ENCODE measurements at places on chromosomes 5 and 9.

DNA sequence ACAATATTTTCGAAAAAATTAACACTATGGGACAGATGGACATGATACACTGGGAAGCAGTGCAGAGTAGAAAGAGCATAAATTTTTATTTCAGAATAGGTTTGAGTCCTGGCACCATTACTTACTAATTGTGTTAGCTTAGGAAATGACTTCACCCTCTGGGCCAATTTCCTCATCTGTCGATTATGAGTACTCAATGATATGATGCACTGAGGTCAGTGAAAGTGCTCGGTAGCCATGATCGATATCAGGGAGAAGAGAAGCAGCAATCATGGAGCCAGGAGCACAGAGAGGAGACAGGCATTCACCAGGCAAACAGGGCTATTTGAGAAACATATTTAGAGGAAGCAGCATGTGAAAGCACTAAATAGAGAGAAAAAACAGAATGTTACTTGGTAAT, 29.4 kb downstream of the NR6A1 start:
- DNase-seq, result no peak

DNA sequence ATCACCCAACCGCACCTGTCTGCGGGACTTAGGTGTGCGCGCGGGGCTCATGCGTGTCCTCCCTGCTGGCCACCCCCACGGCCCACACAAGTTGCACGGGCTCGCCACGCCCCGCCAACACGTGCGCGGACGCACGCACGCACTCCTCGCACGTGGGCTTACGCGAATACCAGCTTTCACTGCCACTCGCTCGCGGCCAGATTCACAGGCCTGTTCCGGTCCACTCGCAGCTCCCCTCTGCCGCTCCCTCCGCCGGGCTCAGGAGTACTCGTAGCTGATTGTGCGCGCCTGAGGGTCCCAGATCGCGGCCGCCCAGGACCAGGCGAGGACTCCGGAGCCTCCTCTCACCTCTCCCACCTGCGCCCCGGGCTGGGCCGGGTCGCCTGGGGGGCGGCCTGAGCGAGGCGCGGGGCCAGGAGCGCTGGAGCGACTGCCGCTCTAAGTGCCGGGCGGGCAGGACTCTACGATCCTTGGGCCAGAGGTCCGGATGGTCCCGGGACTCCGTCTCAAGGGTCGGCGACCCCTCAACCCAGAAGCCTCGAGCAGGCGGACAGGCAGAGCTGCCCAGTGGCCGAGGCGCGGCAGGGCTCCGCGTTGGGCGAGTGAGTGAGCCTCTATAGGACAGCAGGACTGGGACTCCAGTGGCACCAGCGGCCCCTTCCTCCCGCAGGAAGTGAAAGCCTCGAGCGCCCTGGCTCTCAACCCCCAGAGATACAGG, 3.4 kb downstream of the PCDHGC5 start:
- peak; percentile 82 for DNase-seq

- no peak for DNase-seq
Observed at GRCh38 chr5:68533571-68534084, 318.1 kb downstream of the PIK3R1 start.

DNA sequence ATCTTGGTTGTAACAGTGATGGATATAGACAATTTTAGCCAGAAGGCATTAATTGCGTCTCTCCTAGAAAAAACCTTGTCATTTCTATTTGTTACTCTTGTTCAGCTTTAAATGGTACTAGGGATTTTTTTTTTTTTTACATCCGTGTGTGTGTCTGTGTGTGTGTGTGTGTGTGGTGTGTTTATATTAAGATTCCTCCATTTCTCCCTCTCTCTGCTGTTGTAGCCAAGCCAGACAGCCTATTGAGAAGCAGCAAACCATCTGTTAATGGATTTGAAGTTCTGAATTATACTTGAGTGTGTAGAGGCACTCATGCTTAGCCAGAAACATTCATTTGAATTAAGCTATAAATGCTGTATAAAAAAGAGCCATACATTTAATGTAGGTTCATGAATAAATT, 72.3 kb downstream of the SLF1 start:
- no peak for DNase-seq

- no peak for DNase-seq
Observed at GRCh38 chr5:42828671-42829070, 17.0 kb upstream of the SELENOP start.

DNA sequence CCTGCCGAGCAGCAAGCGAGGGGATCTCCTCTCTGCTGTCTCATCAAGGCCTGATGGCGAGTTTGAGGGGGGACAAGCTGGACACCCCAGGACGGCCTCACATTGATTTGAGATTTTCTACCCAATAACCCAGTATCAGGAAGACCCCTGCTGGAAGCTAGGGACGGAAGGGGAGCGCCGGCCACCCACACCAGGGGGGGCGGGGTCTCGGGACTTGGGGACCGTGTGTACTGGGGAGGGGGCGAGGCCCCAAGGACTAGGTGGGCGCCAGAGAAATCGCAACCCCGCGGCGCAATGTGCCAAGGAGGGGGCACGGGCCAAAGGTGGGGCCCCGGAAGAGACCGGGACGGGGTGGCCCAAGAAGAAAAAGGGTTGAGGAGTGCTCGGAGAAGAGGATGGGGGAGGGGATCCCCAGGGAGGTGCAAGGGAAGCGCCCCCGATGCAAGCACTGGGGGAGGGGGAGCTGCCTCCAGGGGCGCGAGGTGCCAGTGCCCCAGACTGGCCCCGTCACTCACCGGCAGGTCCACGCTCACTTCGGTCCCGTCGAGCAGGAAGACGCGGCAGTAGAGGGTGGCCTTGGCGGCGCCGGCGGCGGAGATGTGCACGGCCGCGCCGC, 1.1 kb downstream of the EPB41L4B start:
- DNase-seq, result peak; percentile 76

DNA sequence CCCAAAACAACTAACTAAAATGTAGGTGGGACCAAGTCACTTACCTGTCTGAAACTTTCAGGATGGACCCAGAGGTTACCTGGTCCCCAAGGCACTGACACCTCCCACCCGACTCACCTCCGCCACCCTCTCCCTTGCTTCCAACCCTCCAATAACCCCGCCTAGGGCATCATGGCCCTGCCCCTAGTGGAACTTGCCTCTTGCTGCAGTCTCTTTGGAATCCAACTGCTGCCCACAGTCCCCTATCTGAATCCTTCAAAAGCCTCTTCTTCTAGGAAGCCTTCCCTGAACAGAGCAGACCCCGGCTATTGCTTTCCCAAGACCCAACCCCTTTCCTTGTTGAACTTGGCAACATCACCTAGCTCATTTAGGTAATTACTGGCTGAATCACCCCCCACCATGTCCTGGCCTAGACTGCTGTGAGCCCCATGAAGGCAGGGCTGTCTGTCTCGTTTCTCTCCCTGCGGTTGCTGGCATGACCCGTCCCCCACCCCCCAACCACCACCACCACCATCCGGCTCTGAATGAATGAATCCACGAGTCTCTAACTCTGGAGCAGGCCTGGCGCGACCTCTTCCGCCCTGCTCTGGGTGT, 9.4 kb downstream of the CRB2 start:
- peak; percentile 88 for DNase-seq

DNA sequence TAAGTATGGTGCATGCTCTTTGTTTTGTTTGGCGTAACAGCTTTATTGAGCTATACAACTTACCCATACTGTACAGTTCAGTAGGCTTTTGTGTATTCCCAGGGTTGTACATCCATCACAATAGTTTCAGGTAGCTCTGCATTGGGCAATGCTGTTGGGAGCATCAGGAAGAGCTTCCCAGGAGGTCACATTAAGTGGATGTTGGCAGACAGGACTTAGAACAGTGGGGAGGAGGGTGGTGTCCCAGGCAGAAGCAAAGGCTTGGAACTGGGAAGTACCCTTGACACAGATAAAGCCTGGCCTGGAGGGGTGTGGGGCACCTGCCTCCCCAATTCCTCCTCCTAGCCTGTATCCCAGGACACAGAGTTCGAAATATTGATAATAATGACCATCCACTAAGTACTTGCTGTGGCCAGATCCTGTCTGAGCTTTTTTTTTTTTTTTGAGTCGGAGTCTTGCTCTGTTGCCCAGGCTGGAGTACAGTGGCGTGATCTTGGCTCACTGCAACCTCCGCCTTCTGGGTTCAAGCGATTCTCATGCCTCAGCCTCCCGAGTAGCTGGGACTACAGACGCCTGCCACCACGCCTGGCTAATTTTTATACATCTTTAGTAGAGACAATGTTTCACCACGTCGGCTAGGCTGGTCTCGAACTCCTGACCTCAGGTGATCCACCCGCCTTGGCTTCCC, 1.3 kb downstream of the BBLN start:
- DNase-seq, result no peak

DNA sequence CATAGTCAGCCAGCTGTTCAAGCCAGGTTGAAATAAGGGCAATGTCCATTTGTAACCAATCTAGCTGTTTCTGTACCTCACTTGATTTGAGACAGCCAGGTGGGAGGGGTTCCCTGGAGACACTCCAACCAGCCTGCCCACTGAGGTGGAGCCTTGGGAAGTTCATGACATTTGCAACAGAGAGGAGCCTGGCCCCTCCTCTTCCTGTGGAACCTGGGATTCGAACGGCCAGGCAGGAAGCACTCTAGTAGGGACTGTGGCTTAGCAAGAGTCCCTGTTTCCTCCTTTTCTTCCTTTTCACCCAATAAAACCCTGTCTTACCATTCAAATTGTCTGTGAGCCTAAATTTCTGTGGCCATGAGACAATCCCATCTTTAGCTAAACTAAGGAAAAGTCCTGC, 312.3 kb upstream of the NMUR2 start:
- no peak for DNase-seq

DNA sequence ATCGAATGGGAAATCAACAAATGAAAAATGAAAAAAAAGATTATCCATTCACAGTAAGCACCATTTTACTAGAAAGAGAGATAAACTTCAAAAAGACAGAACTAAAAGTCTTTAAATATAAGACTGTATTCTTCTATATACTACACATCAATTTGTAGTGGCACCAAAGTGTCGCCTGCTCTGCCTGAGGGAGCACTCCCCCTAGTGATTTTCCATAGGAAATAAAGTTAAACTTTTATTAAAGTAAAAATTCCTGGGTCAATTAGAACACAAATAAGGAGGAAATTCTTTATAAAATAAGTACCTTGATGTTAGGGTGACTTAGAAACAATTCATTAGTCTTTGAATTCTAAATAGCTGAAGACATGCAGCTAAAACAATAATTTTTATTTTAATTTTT, 9.7 kb downstream of the RAD1 start:
- no peak for DNase-seq

DNA sequence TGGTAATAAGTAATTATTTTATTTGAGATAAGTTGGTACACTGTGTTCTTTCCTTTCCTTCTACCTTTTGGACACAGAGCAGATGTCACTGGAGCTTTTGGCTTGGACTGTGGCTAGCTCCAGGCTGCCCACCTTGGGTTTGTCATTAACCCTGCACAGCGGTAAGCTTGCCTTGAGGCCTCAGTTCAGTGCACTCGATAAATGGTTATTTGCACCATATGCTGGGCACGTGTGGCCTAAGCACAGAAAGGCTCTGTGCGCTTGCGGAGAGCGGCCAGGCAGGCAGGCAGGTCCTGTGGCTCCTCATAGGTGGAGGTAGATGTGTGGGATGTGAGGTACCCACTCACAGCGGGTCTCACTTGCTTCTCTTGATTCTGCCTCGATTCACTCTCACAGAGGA, 30.0 kb upstream of the TENT4A start:
- DNase-seq, result no peak
